ENCODE measurements at places on chromosomes 6 and 20.

- DNase-seq: no peak
These were observed 49.5 kb downstream of the SRC start for GRCh38 chr20:37395410-37395797.

DNA sequence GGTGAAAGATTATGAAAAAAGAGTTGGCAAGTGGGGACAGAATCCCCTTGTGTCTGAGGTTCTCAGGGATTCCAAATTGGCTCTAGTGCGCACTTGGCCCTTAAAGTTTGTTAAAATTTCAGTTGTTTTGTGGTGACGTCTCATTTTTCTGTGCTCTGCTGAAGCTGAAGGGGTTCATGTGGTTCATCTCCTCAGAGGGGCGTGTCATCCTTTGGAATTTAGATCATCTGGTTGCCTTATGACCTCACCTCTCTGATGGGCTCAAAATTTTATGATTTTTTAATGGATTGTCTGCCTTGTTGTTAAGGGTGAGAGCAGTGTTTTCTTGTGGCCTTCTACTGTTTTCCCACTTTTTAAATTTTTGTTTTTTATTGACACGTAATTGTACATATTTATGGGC is 20.3 kb downstream of the CYB5R4 start:
- DNase-seq: no peak

GRCh38 chr6:4125933-4126864 is 9.2 kb downstream of the ECI2 start:
- DNase-seq: peak; percentile 46

GRCh38 chr20:10225439-10226060 is 6.9 kb downstream of the SNAP25 start:
- DNase-seq: no peak
